Spinal cord (tissue), 10 donors: ENCODE measurements at places on chromosomes 4 and X. TPM values are rescaled to one million over a fixed set of nuclear protein-coding genes. Genes with fewer than 3 reads are reported as not detected.

Gene AREG
- total RNA-seq: 0.22 TPM

Gene ADAMTS3
- 16.9 TPM for total RNA-seq

Gene SRPX2
- total RNA-seq: 5.4 TPM

Gene ZNF630
- 4.7 TPM for total RNA-seq

Gene FAM184B
- 2.3 TPM for total RNA-seq

Gene SPATA4
- total RNA-seq: 1.1 TPM

Gene P2RY4
- total RNA-seq: 0.30 TPM

Gene HPRT1
- 36.5 TPM for total RNA-seq

Gene FAM47A
- not detected for total RNA-seq

Gene PGAM4
- total RNA-seq: not detected

Gene NSUN7
- 8.2 TPM for total RNA-seq
